ENCODE measurements at places on chromosomes 1 and 21.

GRCh38 chr1:150955280-150955679, 19.4 kb downstream of the CERS2 start:
- no peak for DNase-seq

DNA sequence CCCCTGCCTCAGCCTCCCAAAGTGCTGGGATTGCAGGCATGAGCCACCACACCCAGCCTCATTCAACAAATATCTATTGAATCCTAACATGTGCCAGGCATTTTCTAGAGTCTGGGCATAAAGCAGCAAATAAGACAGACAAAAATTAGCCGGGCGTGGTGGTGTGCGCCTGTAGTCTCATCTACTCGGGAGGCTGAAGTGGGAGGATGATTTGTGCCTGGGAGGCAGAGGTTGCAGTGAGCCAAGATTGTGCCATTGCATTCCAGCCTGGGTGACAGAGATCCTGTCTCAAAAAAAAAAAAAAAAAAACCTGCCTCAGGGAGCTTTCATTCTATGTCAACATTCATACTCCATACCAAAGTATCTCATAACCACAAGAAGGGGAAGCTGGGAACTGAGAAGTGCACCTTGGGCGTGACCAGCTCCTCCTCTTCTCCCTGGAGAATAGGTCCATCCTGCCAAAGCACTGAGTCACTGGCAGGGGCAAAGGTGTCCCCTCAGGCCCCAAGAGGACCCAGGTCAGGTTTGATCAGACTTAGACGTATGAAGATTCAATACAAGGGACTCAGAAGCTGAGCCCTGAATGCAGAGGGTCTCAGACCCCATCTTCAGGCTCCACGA, 36.8 kb upstream of the PPP1R15B start:
- no peak for DNase-seq

DNA sequence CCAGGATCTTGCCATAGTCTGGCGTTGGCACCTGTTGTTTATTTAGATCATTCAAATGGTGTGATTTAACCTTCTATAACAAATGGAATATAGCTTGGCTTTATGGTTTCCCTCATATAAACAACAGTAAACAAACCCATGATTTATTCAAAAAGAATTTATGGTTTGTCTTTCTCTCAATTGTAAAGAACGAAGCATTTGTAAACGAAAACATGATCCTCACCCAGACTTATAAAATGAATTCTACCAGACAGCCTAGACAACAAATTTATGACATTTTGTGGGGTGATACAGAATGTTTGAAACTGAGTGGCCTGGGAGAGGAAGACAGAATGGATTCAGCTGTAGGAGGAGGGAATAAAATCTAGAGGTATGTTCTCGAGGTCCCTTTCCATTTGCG, 66.1 kb upstream of the PTGFR start:
- DNase-seq: no peak

DNA sequence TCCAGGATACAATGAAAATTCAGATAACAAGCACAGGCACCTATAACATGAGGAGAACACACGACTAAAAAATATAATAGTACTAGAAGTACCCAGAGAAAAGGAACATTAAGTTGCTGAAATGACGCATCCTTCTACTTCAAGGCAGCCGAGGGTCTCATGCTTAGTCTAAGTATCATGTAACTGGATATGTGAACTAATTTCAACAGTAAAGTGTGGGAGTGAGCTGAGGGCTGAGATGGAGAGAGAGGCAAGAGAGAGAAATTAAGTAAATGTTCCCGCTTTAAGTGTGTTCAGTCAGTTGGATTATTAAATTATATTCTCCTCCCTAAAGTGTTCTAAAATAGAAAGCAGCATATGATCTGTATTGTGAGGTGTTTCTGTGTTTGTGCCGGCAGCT, 152.2 kb upstream of the KRTAP19-8 start:
- no peak for DNase-seq
